Retina (tissue), 1 donor: ENCODE measurements at places on chromosomes 13 and 19.

GRCh38 chr13:94121686-94122085, 357.8 kb downstream of the DCT start:
- no peak for DNase-seq

GRCh38 chr19:32018014-32018413, 327.4 kb upstream of the ZNF507 start:
- no peak for DNase-seq

GRCh38 chr13:107968470-107968869, 246.9 kb downstream of the LIG4 start:
- no peak for DNase-seq

GRCh38 chr13:94246495-94246894, 233.0 kb downstream of the DCT start:
- DNase-seq: no peak

- no peak for DNase-seq
These were observed 93.2 kb downstream of the FRY start for GRCh38 chr13:32124743-32125142.

DNA sequence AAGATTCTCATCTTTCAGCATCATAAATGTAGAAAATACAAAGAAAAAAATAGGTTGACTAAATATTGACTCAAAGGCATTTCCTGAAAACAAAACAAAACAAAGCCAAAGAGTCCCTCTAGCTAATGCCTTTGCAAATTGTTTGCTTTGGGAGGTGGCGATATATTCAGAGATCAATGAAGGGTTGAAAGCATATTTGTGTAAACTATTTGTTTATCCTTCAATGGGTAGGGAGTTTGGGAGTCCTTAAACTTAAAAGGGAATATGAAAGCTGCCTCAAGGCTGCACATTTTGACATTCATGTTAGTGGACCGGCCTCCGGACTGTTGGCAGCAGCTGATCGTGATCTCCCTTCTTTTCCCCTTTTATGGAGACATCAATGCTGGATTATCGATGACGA, 257.5 kb downstream of the ITGBL1 start:
- no peak for DNase-seq

- no peak for DNase-seq
These were observed 94.5 kb downstream of the RAP2A start for GRCh38 chr13:97528518-97528917.

DNA sequence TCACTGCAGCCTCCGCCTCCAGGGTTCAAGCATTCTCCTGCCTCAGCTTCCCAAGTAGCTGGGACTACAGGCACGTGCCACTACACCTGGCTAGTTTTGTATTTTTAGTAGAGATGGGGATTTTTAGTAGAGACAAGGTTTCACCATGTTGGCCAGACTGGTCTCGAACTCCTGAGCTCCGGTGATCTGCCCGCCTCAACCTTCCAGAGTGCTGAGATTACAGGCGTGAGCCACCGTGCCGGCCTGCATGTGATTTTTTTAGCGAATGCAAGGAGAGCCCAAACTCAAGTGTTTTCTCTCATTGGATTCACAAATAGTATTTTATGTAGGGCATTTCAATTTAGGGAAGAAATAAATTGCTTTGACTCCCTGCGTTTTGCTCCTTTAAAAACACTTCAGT, 4.4 kb downstream of the ZMYM2 start:
- no peak for DNase-seq

DNA sequence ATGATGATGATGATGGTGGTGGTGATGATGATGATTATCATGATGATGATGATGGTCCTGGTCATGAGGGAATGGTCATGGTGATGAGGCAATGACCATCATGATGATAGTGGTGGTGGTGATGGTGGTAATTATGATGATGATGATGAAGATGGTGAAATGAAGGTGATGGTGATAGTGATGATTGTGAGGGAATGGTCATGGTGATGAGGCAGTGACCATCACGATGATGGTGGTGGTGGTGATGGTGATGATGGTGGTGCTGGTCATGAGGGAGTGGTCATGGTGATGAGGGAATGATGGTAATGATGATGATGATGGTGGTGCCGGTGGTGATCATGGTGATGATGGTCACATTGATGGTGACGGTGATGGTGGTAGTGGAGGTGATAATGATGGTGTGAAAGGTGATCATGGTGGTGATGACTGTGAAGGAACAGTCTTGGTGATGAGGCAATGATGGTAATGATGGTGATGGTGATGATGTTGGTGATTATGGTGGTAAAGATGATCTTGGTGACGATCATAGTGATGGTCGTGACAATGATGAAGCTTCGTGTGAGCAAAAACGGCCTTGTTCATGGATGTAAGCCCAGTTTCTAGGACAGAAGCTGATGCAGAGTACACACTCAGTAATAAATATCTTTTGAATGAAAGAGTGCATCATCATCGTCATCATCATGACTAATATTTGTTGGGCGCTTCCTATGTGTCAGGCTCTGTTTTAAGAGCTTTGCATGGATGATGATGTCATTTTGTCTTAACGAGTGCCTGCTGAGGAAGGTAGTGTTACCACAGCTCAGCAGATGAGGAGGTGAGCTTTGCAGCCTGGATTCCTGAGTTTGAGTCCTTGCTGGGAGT, 17.3 kb downstream of the SBK2 start:
- no peak for DNase-seq

GRCh38 chr13:40342901-40343300, 323.5 kb downstream of the FOXO1 start:
- no peak for DNase-seq
